NCI-H1694 treated with DMSO at 0.1 percent for 48 hours (cell line): ENCODE measurements at places on chromosomes 2 and 18.
A peak's percentile ranks its signal among the peaks of the same experiment; 100 is the strongest.

DNA sequence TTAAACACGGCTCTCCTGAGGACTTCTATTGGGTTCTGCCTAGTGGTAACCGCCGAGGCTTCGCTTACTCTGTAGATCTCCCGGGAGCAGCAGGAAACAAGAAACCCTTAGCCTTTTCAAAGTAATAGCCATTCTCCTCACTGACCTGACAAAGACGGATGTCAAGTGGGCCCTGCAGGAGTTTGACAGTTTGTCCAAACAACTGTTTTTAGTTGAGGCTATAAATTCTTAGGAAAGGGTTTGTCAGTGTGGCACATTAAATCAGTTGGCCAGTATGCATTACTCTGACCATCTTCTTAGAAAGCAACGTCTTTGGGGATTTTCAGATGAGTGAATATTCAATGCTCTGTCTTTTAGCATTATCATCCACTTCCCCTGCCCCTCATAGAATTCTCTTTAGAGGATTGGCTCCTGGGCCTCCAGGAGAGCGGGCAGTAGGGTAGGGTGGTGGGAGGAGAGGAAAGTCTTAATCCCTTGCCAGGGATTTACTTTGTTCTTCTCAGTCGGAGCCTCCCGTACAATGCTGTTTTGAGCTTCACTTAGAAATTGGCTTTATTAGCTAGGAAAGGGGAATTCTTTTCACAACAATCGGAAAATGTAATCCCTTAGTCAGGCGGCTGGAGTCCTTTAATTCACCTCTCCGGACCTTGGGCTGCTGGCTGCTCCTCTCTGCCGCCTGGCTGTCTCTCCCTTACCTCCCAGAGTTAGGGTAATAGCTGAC lies 13.3 kb upstream of the C18orf32 start:
- no peak for DNase-seq

DNA sequence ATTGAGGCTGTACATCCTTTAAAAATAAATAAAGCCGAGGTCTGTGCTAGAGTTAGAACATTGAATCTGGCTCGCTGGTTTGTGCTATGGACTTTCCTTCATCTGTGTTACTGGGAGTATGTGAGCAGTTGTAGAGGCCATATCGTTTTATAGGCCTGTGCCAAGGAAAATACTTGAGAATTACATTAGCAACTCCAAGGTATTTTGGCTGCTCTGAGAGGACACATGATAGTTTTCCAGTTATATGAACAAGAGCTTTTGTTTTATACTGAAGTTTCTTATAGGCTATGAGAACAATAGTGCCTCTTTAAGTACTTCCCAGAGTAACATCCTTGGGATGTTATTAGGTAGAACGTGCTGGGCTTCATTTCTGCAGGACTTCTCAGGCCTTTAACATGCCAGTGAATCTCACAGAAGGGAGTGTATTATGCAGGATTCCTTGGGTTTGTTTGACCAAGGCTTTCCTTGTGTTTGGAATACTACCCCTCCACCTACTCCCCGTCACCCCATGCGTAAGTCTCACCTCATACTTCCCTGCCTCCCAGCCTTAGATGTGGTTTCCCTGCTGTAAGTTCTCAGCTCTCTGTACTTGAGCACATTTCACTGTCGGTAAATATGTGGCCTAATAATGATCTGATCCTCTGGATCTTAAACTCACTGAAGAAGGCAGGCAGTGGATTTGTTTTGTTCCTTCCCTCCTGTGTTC lies 21.0 kb downstream of the TCF7L1 start:
- no peak for DNase-seq

- DNase-seq = no peak
These were observed 140.2 kb downstream of the MTCL1 start for GRCh38 chr18:8845506-8845905.

GRCh38 chr2:6425032-6425431 lies 440.7 kb downstream of the CMPK2 start:
- DNase-seq = no peak

- DNase-seq = no peak
These were observed 1130.7 kb upstream of the FAM98A start for GRCh38 chr2:34729845-34730244.

DNA sequence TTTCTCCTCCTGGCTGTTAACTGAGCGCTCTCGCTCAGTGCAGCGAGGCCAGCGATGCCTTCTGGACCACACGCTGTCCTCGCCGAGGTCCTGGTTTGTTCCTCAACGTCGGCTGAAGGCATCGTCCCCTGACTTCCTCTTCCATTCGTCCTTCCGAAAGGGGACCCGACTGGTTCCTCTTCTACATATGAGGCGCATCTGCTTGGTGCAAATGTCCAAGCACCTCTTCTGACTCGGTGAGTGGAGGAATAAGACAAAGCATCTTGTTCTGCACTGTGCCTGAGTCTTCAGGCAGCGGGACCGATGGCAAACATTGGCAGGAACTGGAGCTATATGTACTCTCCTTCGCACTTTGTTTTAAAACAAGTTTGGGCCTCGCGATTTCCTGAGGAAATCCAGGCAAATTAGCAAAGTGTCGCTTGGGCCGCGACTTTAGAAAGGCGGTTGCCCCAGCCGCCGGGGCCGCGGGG lies 621 bp upstream of the KCNS3 start:
- DNase-seq = no peak

GRCh38 chr2:64595397-64596176 lies 58.1 kb downstream of the SERTAD2 start:
- no peak for DNase-seq

DNA sequence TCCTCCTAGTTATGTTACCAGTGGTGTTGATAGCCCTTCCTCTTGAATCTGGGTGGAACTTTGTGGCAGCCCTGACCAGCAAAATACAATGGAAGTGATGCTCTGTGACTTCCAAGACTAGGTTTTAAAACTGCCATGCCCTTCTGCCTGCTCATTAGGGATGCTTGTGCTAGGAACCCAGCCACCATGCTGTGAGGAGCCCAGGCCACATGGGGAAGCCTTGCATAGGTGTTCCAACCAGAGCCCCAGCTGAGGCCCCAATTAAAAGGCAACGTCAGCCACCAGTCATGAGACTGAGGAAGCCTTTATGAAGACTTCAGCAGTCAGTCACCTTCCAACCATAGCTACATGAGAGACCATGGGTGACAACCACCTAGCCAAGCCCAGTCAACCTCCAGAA lies 14.0 kb upstream of the MAPRE2 start:
- no peak for DNase-seq

- peak; percentile 5 for DNase-seq
These were observed 361.8 kb upstream of the CWC22 start for GRCh38 chr2:180368881-180369280.

DNA sequence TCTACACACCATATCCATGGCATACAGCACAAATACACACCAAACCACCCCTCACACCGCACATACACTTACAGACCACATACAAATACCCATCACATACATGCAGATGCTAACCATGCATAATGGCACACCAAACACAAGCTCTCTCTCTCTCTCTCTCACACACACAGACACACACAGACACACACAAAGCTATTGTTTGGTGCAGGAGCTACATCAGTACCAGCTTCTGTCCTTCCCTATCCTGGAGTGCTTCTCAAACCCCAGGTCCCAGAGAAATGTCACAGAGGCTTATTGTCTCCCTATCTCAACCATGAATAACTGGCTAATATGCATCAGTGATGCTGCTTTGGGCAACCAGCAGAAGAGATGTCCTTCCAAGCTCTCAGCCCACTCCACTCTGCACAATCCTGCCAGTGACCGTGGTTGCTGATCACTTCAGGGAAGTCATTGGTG lies 36.5 kb upstream of the ST3GAL5 start:
- no peak for DNase-seq

DNA sequence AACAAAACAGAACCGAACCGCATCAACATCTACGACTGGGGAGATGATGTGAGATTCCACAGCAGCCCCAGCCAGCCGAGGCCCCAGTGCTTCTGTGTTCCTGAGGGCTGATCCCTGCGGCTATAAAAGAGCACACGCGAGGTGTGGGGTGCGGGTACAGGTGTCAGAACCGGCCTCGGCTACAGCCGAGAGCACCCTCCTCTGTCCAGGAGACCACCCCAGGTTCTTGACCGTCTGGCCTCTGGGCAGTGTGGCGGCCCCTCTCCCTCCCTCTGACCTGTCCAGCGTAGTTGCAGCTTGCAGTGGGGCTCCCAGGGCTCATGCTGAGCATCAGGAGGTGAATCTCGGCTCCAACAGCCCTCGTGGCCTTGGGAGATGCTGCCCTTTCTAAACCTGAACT lies 23.7 kb downstream of the RTP5 start:
- no peak for DNase-seq

GRCh38 chr18:7735626-7736175 lies 168.6 kb downstream of the PTPRM start:
- DNase-seq = no peak

DNA sequence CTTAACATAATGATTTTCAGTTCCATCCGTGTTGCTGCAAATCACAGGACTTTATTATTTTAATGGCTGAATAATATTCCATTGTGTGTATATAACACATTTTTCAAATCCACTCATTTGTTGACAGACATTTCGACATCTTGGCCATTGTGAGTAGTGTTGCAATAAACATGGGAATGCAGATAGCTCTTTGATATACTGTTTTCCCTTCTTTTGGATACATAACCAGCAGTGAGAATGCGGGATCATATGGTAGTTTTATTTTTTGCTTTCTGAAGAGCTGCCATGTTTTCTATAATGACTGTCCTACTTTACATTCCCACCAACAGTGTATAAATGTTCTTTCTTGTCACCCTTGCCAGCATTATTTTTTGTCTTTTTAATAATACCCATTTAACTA lies 420.3 kb upstream of the CHAC2 start:
- DNase-seq = no peak

DNA sequence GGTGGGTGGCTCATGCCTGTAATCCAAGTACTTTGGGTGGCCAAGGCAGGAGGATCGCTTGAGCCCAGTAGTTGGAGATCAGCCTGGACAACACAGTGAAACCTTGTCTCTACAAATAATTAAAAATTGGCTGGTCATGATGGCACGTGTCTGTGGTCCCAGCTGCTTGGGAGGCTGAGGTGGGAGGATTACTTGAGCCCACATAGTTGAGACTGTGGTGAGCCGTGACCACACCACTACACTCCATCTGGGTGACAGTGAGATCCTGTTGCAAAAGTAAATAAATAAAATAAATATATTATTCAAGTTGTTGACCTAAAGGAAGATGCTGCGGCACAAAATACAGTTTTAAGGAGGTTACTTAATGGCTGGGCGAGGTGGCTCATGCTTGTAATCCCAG lies 72.7 kb downstream of the LAMA3 start:
- no peak for DNase-seq

DNA sequence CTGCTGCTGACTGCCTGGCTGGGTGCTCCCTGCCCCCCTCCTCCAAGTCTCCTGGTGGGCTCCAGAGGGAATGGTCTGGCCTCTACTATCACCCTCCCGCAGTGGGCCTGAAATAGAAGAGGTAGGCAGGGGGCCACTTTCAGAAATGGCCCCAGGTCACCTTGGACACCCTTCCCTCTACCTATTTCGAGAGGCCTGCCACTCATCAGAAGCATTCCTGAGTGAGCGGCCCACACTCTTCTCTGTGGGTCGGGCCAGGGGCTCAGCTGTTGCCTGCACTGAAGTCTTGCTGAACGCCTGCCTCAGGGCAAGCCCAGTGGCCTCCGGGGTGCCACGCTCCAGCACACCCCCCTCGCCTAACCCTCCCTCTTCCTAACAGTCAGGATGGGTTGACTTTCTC lies 124.9 kb downstream of the TNS1 start:
- DNase-seq = no peak

DNA sequence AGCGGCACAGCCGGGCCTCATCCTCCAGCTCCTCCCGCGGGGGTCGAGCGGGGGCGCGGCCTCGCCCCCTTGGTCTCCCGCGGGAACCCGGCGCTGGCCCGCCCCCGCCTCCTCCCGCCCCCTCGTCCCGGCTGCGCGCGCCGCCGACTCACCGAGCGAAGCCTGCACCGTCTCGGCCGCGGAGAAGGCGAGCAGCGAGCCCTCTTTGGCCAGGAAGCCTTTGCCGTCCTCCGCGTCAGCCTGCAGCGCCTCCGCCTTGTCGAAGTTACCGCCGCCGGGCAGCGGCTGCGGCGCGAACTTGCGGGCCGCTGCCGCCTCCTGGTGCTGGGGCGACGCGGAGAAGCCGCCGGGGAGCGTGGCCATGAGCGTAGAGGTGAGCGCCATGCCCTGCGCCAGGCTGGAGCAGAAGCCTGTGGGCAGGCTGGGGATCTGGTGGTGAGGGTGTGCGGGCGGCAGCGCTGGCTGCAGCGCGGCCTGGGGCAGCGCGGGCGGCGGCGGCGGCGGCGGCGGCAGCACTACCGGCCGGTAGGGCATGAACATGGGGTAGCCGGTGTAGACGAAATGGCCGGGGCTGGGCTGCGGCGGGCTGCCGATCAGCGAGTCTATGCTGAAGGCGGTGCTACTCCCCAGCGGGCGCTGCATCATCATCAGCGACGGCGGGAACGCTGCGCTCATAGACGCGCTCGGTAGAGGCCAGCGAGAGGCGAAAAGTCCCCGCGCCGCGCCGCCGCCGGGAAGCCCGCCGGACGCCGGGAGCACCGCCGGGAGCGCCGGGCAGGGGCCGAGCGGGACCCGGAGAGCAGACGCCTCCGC lies 683 bp downstream of the GBX2 start:
- no peak for DNase-seq

- no peak for DNase-seq
These were observed 128.6 kb downstream of the ZNF532 start for GRCh38 chr18:58993260-58993659.

DNA sequence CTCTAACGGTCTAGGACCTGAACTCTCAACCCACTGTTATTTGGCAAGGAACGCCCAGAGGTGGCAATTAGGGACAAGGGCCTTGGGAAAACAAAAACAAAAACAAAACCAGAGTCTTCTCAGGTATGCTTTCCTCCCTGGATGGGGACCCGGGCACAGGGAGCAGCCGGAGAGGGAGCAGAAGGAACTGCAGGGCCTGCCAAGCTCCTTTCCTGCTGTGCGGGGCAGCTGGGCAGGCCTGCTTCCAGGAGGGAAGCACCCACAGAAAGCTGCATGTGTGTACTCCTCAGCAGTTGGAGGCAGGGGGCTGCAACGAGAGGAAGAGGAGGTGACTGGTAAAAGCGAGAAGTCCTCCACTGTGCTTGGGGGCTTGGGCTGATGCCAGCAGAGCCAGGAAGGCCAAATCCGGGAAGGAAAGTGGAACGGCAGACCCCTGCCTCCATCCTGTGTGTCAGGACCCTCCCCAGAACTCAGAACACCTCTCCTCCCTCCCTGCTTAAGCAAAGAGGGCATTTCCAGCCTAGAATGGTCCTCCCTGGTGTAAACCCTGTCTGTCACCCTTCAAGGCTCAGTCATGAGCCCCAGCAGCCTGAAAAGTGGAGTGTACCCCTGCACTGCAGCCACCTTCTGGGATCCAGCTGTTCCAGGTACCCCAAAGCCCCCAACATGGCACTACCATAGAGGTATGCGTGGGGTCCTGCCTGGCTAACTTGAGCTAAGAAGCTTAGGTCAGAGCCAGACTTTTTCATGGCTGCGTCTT lies 56.3 kb downstream of the DNMT3A start:
- DNase-seq = no peak

GRCh38 chr2:227818675-227819397 lies 5.2 kb downstream of the CCL20 start:
- DNase-seq = no peak

- DNase-seq = no peak
These were observed 93.7 kb downstream of the TMEM17 start for GRCh38 chr2:62412347-62412742.
